B cell (primary cell): ENCODE measurements at places on chromosomes 4 and X.
A peak's percentile ranks its signal among the peaks of the same experiment; 100 is the strongest.

GRCh38 chr4:138740816-138741745, 274.5 kb upstream of the NOCT start:
- no peaks in the 10 kb centered on the region for H3K27me3 ChIP-seq
- H3K27ac ChIP-seq, result no peak overlapping the region

DNA sequence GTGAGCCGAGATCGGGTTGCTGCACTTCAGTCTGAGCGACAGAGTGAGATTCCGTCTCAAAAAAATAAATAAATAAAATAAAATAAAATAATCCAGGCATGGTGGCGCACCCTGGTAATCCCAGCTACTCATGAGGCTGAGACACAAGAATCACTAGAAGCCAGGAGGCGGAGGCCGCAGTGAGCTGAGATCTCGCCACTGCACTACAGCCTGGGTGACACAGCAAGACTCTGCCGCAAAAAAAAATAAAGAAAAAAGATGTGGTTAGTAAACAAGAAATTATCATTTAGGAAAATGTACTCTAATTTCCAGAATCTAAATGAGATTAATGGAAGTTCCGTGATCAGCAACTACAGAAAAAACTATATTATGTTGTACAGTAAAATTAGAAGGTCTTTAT, 14.5 kb upstream of the LRBA start:
- no peak overlapping the region for H3K27ac ChIP-seq
- no peaks in the 10 kb centered on the region for H3K27me3 ChIP-seq
- no peak for DNase-seq
- H3K4me1 ChIP-seq, result peaks cover 4% of the 10 kb centered on the region
- H3K4me3 ChIP-seq, result no peak overlapping the region

- no peak overlapping the region for H3K27ac ChIP-seq
- no peaks in the 10 kb centered on the region for H3K27me3 ChIP-seq
- DNase-seq, result no peak
Measured at GRCh38 chr4:138669479-138670315, 345.9 kb upstream of the NOCT start.

DNA sequence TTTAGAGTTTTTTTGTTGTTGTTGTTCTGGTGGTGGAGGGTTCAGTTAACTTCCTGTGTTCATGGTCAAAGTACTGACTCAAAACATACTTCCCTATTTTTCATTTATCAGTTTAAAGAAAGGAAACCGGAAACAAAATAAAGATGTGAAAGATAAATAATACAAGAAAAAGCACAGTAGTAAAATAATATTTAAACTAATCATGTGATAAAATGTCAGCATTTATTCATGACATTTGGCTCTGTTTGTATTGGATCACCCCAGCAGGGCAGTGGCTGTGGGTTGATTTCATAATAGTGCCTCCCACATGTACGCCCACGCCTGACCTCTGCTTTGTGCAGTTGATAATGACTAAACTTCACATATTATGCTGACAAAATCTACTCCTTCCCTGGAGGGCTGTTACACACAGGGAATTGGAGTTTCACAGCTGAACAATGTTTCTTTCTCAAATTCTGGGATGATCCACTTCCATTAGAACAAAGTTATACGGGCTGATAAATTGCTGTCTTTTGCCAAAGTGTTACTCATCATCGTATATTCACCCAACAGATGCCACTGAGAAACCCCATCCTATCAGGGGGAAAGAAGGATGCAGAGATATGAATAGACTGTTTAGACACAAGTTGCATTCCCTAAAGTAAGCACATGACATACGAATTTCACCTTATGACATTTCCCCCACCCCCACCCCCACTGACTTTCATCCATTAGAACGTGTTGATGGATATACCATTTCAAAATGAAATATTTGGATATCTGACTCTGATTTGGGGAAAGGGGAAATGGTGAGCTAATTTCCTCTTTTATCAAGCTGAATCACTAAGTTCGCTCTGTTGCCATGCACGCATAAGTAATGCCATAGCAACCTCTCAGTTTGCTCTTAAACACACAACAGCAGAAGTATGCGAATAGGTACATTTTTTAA, 48.3 kb downstream of the AMELX start:
- H3K4me1 ChIP-seq, result peaks cover 24% of the 10 kb centered on the region
- H3K36me3 ChIP-seq, result no peaks in the 10 kb centered on the region
- peak overlapping the region; percentile 95 for H3K27ac ChIP-seq
- peak; percentile 80 for DNase-seq

DNA sequence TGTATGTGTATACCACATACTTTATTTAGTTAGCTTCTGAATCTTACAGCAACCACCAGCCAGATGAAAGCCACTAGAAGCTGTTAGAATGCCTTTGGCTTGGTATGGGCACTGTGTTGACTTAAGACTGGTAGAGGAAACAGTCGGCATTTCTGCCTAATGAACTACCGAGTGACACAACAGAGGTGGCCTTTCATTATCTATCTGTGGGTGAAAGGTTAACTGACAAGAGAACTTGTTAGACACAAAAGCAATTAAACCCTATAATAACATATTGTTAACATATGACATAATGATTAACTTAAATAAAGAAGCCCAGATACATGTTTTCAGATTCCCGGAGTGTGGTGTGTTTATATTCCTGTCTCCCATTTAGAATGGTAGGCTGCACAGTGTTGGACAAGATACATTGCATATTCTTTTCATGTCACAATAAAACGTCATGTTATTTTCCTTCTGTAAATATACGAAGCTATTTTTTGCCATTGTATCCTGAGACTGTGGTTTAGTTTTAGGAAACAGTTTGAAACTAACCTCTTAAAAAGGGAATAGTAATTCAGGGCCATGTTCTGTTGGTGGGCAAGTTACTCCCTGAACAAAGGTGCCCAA, 181.5 kb downstream of the SLIT2 start:
- H3K4me1 ChIP-seq, result no peaks in the 10 kb centered on the region
- H3K27me3 ChIP-seq, result no peaks in the 10 kb centered on the region
- no peak overlapping the region for H3K4me3 ChIP-seq
- no peaks in the 10 kb centered on the region for H3K36me3 ChIP-seq

- peak overlapping the region; percentile 49 for H3K4me3 ChIP-seq
- H3K27me3 ChIP-seq, result no peaks in the 10 kb centered on the region
- H3K27ac ChIP-seq, result peak overlapping the region; percentile 57
- no peak for DNase-seq
- no peaks in the 10 kb centered on the region for H3K36me3 ChIP-seq
Measured at GRCh38 chrX:40168480-40169011, 70.8 kb upstream of the BCOR start.

GRCh38 chr4:140239311-140239710, 85.3 kb upstream of the MAML3 start:
- H3K36me3 ChIP-seq, result no peaks in the 10 kb centered on the region
- no peak overlapping the region for H3K4me3 ChIP-seq
- DNase-seq, result no peak

GRCh38 chr4:157271166-157271869, 50.8 kb downstream of the GRIA2 start:
- DNase-seq, result no peak
- no peaks in the 10 kb centered on the region for H3K36me3 ChIP-seq
- no peak overlapping the region for H3K4me3 ChIP-seq
- no peaks in the 10 kb centered on the region for H3K27me3 ChIP-seq

DNA sequence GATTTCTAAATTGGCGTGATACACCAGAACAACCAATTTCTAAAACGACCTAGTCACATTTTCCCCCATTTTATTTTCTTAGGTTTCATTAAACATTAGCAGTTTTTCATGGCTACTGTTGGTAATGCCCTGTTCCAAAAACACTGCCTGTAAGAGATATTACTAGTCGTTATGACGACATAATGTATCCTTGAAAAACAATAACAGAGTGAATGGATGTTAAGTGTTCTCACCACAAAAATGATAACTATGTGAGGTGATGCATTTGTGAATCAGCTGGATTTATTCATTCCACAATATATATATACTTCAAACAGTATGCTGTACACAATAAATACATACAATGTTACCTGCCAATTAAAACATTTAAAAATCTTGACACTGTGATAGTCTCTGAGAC, 1147.6 kb upstream of the PCDH10 start:
- H3K36me3 ChIP-seq, result no peaks in the 10 kb centered on the region
- H3K4me3 ChIP-seq, result no peak overlapping the region
- no peak for DNase-seq
- H3K27me3 ChIP-seq, result no peaks in the 10 kb centered on the region
- no peak overlapping the region for H3K27ac ChIP-seq
- H3K4me1 ChIP-seq, result no peaks in the 10 kb centered on the region

GRCh38 chrX:45322382-45322781, 121.7 kb upstream of the DIPK2B start:
- no peak overlapping the region for H3K4me3 ChIP-seq
- no peaks in the 10 kb centered on the region for H3K27me3 ChIP-seq
- H3K4me1 ChIP-seq, result no peaks in the 10 kb centered on the region

DNA sequence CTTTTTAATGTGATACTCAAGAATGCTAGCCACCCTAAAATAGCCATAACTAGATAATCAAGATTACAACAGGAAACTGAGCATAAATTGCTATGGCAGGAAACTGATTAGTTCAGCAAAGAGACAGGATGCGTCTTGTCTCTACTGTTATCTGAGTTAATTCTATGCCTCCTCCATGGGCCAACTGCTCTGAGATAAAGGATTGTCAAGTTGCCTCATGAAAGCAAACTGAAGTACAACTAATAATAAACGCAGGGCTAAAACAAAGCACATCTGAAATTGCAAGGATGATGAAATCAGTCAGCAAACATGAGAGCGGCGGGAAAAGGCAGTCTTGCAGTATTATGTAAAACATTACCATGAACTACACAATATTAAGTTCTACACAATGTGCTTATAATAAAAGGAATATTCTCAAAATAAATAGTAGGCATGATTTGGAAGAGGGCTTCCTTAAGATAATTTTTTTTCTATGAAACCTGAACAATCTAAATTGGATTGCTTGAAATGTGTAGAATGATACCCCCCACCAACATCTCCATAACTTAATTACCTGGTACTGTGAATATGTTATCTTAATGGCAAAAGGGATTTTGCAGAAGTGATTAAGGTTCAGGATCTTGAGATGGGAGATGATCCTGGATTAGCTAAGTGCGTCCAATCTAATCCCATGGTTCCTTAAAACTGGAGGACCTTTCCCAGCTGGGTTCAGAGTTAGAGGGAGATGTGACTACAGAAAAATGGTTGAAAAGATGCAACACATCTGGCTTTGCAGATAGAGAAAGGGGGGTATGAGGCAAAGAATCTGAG, 65.9 kb downstream of the ANTXR2 start:
- H3K4me3 ChIP-seq, result no peak overlapping the region
- no peaks in the 10 kb centered on the region for H3K4me1 ChIP-seq
- DNase-seq, result no peak

DNA sequence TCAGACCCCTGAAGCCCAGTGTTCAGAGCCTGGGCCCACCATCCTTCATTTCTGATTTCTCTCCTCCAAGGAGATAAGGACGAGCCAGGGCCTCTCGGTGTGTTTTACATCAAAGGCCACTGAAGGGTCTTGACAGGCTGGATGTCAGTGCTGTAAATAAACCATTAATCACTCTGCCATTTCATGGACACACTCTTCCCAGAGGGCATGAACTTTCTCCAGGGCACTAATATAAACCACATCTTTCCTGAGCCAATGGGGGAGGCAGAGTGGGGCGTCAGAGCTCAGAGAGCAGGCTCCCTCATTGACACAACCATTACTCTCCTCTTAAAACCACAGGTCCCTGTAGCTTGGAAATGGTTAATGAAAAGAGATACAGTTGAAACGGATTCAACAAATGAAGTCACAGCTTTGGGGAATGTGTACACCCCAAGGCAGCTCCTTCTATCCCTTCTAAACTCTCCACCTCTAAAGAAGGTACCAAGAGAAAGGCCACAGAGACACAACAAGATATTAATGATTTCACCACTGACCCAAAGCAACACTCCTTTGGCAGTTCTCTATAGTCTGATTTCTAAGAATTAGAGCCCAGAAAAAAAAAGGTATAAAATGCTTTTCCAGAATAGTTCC, 200.6 kb downstream of the CHIC2 start:
- no peak for DNase-seq
- no peak overlapping the region for H3K4me3 ChIP-seq
- H3K27ac ChIP-seq, result no peak overlapping the region
- H3K27me3 ChIP-seq, result no peaks in the 10 kb centered on the region
- H3K36me3 ChIP-seq, result no peaks in the 10 kb centered on the region

GRCh38 chr4:153788051-153788412, 851 bp downstream of the SFRP2 start:
- no peaks in the 10 kb centered on the region for H3K36me3 ChIP-seq
- H3K4me3 ChIP-seq, result no peak overlapping the region
- DNase-seq, result peak; percentile 20
- peaks cover 73% of the 10 kb centered on the region for H3K27me3 ChIP-seq
- no peak overlapping the region for H3K27ac ChIP-seq

DNA sequence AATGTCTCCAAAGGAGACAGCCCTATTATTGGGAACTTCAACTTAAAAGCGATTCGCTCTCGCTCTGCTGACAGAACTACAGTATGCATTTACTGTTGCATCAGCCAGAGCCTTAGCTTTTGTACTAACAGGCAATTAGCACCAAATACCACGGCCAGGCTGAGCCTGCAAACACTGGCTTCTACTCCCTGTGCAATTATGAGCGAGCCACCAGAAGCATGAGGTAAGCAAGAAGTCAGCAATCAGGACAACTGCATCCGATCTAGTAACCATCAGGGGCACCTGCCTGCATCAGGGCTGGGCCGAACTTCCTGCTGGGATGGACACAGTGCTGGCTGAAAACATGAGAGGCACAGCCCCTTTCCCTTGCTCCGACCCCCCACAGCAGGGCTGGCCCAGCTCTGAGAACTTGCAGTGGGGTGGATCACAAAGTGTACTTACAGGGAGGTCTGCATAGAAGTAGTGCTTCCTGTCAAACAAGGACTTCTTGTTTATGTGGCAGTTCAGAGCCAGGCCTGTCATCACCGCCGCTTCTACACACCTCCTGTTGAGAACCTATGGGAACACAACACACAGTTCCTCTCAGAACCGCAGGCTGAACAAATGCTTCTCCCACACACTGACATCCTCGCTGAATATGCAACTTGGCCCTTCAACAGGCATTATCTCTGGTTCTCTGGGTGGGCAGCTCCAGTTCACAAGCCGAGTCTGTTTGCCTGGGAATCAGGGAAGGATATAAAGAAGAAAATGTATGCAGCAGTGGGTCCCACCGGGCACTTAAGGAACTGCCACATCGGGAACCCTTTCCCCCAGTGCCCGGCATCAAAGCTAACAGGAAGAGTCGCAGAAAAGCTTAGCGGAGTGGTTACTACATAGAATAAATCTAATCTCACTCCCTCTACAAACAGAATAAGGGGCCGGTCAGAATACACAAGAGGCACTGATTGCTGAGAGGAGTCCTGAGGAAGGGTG, 41.5 kb downstream of the GATB start:
- no peak for DNase-seq
- H3K27ac ChIP-seq, result no peak overlapping the region
- no peaks in the 10 kb centered on the region for H3K27me3 ChIP-seq
- no peaks in the 10 kb centered on the region for H3K4me1 ChIP-seq

- DNase-seq, result no peak
- no peak overlapping the region for H3K4me3 ChIP-seq
- H3K27me3 ChIP-seq, result no peaks in the 10 kb centered on the region
- H3K4me1 ChIP-seq, result no peaks in the 10 kb centered on the region
Measured at GRCh38 chr4:182427554-182427953, 184.4 kb downstream of the TENM3 start.

GRCh38 chr4:13641084-13641483, 13.6 kb upstream of the BOD1L1 start:
- H3K36me3 ChIP-seq, result no peaks in the 10 kb centered on the region
- DNase-seq, result no peak
- peaks cover 9% of the 10 kb centered on the region for H3K27me3 ChIP-seq
- H3K4me1 ChIP-seq, result no peaks in the 10 kb centered on the region
- no peak overlapping the region for H3K27ac ChIP-seq

GRCh38 chr4:128566693-128567092, 242.8 kb upstream of the JADE1 start:
- DNase-seq, result no peak
- no peaks in the 10 kb centered on the region for H3K4me1 ChIP-seq
- no peak overlapping the region for H3K4me3 ChIP-seq
- no peak overlapping the region for H3K27ac ChIP-seq
- no peaks in the 10 kb centered on the region for H3K36me3 ChIP-seq
- H3K27me3 ChIP-seq, result no peaks in the 10 kb centered on the region
